ENCODE measurements at places on chromosomes 1 and 21. TPM values are rescaled to one million over a fixed set of nuclear protein-coding genes. Genes with fewer than 3 reads are reported as not detected.

The NR5A2 gene
- total RNA-seq = not detected

The CFHR5 gene
- total RNA-seq = not detected

The FCMR gene
- total RNA-seq = not detected

The APOBEC4 gene
- total RNA-seq = not detected

The CAMSAP2 gene
- total RNA-seq = 146 TPM

The SNX7 gene
- total RNA-seq = 80.1 TPM

The CLCA1 gene
- not detected for total RNA-seq

The RHD gene
- not detected for total RNA-seq

The S100A2 gene
- total RNA-seq = not detected
